Astrocyte of the hippocampus (primary cell): ENCODE measurements at places on chromosomes 11 and 22.

DNA sequence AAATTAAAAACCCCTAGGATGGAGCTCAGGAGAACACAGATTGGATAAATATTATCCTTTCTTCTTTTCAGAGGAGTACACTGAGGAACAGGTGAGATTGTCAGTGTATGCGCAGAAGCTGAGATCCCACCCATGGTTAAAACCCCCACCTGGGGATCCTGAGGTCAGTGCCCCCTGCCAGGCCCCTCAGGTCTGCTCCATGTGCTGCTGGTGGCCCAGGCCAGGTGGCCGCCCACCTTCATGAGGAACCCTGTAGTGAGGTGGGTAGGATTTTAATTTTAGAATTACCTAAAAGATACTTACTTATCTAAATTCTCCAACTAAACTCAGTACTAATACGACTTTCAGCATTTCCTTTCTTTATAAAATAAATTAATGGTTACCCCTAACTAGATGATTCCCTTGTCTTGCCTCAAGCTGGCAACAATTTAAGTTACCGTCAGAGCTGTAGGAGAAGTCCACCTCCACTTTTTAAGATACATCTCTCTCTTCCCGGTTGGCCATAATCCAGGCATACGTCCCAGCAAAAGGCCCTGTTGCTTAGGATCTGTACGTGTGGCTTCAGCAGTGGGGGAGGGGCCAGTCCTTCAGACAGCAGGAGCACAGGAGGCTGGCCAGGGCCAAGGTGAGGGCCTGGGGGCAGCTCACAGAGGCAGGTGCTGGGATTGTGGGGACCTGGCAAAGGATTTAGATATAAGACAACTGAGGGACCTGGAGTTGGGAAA, 61.5 kb upstream of the PITPNB start:
- no peak for DNase-seq

DNA sequence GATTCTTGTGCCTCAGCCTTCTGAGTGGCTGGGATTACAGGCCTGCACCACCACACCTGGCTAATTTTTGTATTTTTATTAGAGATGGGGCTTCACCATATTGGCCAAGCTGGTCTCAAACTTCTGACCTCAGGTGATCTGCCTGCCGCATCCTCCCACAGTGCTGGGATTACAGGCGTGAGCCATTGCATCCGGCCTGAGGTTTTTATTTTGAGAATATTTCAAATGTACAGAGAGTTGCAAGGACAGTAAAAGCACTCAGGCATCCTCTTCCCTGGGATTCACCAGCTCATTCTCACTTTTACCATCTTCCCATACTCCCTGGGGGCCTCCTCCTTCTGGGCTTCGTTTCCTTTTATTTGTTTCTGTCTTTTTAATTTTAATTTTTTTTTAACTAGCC, 12.1 kb downstream of the MED15 start:
- no peak for DNase-seq

GRCh38 chr11:105192115-105192514, 52.5 kb upstream of the CARD18 start:
- no peak for DNase-seq

GRCh38 chr22:40397396-40397795, 27.0 kb downstream of the SGSM3 start:
- DNase-seq: peak; percentile 31

GRCh38 chr11:10875430-10876021, 17.7 kb upstream of the ZBED5 start:
- no peak for DNase-seq

GRCh38 chr22:37259540-37260029, 15.5 kb upstream of the RAC2 start:
- DNase-seq: peak; percentile 75

- DNase-seq: peak; percentile 67
Observed at GRCh38 chr11:776561-777287, 563 bp downstream of the GATD1 start.

DNA sequence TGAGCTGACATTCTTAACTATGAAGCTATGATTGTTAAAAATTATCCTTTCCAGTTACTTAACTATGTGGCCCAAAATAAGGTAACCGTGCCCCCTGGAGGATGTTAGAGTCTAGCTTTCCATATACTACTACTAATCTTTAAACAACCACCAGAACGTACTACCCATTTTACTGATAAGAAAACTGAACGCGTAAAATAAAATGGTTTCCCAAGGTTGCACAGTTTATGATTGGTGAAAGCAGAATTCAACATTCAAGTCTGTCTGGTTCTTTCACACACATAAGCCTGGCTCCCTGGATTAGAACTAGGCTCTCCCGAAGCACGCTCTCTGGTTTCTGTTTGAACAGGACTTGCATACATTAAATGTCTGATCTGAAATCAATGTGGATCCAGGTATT, 437.8 kb upstream of the CCDC90B start:
- peak; percentile 57 for DNase-seq

- DNase-seq: no peak
Observed at GRCh38 chr11:62578541-62578940, 4.8 kb upstream of the EEF1G start.

- DNase-seq: no peak
Observed at GRCh38 chr22:26314656-26315055, 114.4 kb upstream of the ASPHD2 start.

- DNase-seq: peak; percentile 4
Observed at GRCh38 chr11:84056653-84057376, 770.6 kb upstream of the CCDC90B start.

DNA sequence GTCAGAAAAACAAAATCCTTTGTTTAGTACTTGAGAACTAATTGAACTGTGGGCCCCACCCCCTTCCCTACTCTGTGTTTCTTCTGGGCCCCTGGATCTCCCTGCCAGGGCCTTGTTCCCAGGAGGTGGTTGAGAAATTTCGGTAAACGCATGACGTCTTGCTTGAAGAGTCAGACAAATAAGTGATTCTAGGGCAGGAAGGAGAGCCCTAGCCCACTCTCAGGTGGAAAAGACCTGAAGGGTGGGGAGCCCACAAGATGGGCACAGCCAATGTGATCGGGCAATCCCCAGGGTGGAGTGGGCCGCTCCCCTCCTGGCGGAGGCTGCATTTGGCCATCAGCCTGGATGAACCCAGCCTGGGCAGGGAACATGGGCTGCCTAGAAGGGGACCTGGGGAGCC, 16.8 kb upstream of the P2RY2 start:
- no peak for DNase-seq

DNA sequence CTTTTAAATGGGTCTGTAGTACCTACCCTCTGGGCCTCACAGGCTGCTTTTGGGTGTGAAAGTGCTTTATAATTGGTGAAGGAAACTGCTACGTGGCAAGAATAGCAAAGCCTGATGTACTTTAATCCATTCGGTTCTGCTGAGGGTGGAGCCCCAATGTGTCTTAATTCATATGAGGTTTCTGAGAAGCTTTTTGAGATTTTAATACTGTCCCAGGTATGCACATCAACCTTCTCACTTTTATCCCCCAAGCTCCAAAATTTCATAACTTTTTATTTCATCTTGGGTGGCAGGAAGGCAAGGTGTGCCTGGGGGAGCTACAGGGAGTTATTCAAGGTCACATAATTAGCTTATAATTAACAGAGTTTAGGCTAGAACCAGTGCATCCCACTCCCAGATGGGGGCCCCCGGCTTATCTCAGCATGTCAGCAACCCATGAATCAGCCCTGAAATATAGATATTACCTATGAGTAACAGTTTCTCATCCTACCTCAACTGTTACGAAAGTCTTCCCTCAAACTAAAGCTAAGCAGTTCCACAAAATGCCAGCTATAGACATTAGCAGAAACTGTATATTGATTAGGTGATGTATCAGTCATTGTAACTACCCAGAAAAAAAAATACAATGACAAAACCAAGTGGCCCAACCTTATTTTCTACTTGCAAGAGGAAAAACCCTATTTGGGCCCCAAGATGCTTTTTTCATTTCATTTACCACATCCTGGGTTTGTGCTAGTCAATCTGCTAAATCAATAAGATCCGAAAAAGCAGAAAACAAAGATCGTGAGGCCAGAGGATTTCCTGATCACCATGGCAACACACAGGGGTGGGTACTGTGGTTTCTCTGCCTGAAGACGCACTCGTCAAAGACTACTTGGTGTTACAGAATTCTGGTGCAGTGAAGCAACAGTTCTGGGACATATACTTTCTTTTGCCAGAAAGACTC, 26.7 kb downstream of the CD44 start:
- DNase-seq: peak; percentile 79

DNA sequence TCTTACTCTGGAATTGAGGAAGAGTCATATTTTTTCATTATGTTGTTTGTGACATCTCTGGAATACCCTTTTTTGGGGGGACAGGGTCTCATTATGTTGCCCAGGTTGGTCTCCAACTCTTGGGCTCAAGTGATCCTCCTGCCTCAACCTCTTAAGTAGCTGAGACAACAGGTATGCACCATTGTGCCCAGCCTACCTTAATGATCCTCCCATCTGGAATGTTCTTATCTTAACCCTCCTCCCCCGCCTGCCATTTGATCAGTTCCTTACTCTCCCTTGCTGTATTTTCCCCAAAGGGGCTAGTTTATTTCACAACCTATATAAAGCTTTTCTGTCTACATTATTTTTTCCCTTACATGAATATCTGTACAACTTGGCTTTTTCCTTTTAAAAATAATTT, 594.7 kb downstream of the METTL15 start:
- DNase-seq: no peak
